ENCODE measurements at places on chromosomes 4 and X. TPM values are rescaled to one million over a fixed set of nuclear protein-coding genes. Genes with fewer than 3 reads are reported as not detected.

HTATSF1 gene
- 95.2 TPM for total RNA-seq

GATA1 gene
- total RNA-seq, result not detected

MAGEA2B gene
- total RNA-seq, result not detected

FAM53A gene
- total RNA-seq, result 1.6 TPM

PRRG1 gene
- total RNA-seq, result 8.8 TPM

HTR2C gene
- not detected for total RNA-seq

CLDN34 gene
- total RNA-seq, result not detected

CYP2U1 gene
- 2.4 TPM for total RNA-seq
